GM12864 (cell line): ENCODE measurements at places on chromosomes 12 and 14.

GRCh38 chr12:2053691-2054090 is 904 bp downstream of the CACNA1C start:
- DNase-seq: no peak

- DNase-seq: no peak
Observed at GRCh38 chr14:68958553-68958952, 20.5 kb downstream of the ACTN1 start.

GRCh38 chr14:101926085-101926484 is 38.3 kb upstream of the DYNC1H1 start:
- no peak for DNase-seq

GRCh38 chr12:18281941-18282340 is 20.6 kb downstream of the PIK3C2G start:
- no peak for DNase-seq

- DNase-seq: no peak
Observed at GRCh38 chr12:107873223-107873622, 98.7 kb downstream of the ASCL4 start.

DNA sequence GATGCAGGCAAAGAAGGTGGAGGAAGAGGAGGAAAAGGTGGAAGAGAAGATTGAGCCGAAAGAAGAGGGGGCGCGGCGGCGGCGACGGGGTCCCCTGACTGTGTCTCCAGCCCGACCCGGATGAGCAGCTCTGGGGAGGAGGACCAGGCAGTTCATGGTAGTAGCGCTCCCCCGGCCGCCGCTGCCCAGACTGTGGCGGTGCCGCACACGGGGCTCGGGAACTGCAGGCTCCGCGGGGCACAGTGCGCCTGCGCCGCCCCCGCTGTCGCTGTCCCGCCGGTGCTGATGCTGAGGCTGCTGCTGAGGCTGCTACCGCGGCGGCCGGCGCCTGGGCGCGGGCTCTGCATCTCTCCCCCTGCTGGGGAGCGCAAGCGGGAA is at the start of gene KCNH5:
TSS of gene KCNH5 (minus strand) at position 225 of the 378 bp plus-strand sequence. CDS start 272 bp downstream, outside the sequence.
- DNase-seq: no peak

DNA sequence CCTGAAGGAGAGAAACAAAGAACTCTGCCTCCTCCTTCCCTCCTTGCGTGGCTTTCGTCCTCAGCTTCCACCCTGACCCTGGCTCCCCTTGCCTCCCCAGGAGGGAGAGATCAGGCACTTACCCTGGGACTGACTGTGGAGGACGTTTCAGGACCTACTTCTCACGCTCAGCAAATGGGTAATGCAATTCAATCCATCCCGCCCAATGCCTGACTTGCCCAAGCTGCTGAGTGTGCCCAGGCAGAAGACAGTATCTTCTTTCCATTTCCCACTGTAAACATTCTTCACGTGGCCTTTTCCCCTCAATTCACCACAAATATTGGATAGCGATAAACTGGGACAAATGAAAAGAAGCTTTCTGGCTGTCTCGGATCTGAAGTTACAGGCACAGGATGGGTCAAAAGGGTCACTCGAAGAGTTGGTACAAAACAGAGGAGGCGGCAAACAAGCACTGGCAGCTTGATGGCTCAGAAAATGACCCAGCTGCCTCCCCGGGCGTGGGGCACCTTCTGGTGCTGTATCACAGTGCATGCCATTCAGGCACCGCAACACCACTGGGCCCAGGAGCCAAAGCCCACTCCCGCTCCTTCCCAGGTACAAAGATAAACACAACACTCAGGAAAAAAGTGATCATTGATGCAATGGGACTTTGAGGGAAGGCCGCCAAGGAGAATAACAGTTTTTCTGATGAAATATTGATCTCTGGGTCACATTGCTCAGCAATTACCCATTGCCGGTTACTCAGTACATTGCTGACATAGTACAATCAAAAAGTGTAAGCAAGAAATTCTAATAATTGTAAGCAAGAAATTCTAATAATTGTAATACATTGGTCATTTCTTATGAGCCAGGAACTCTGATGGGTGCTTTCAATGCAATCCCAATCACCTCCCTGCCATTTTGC is 65.8 kb downstream of the TRIM9 start:
- no peak for DNase-seq

DNA sequence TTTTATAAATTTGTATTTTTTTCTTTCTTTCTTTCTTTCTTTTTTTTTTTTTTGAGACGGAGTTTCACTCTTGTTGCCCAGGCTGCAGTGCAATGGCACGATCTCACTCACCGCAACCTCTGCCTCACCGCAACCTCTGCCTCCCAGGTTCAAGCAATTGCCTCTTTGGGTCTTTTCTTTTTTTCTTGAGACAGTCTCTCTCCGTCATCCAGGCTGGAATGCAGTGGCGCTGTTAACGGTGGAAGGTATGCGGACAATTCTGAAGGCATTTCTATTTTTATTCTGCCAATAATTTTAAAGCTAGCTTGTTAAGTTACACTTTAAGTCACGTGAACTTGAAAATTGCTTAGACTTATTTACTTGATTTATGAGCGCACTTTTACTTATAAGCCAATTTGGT is 8.8 kb upstream of the PHC1 start:
- DNase-seq: no peak

DNA sequence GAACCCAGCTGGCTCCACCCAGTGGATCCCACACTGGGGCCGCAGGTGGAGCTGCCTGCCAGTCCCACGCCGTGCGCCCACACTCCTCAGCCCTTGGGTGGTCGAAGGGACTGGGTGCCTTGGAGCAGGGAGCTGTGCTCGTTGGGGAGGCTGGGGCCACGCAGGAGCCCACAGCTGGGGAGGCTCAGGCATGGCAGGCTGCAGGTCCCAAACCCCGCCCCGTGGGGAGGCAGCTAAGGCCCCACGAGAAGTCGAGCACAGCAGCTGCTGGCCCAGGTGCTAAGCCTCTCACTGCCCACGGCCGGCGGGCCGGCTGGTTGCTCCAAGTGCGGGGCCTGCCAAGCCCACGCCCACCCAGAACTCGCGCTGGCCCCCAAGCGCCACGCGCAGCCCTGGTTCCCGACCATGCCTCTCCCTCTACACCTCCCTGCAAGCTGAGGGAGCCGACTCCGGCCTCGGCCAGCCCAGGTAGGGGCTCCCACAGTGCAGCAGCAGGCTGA is 56.2 kb downstream of the ANO2 start:
- no peak for DNase-seq

GRCh38 chr12:614411-614970 is 48.8 kb downstream of the NINJ2 start:
- DNase-seq: no peak

- no peak for DNase-seq
Observed at GRCh38 chr14:70192915-70193314, 4.2 kb upstream of the SLC8A3 start.

GRCh38 chr14:96117101-96117897 is 78.1 kb downstream of the C14orf132 start:
- DNase-seq: no peak
